ENCODE measurements at places on chromosomes 7 and 10. TPM values are rescaled to one million over a fixed set of nuclear protein-coding genes. Genes with fewer than 3 reads are reported as not detected.

Gene NEUROG3
- total RNA-seq, result not detected

Gene SPDYE5
- not detected for total RNA-seq

Gene PGAM2
- total RNA-seq, result not detected

Gene SPAM1
- total RNA-seq, result not detected

Gene PRRT4
- total RNA-seq, result not detected

Gene ATOH7
- not detected for total RNA-seq

Gene RTKN2
- 0.09 TPM for total RNA-seq

Gene SPDYE1
- not detected for total RNA-seq

Gene CNTNAP2
- 0.18 TPM for total RNA-seq

Gene HELLS
- total RNA-seq, result 33.9 TPM

Gene ELFN1
- 1.2 TPM for total RNA-seq

Gene DPP6
- total RNA-seq, result not detected

Gene LRIT1
- total RNA-seq, result not detected

Gene CYP26C1
- total RNA-seq, result 0.47 TPM

Gene LRRC17
- total RNA-seq, result 20.7 TPM

Gene PIK3CG
- 7.2 TPM for total RNA-seq

Gene CLDN4
- total RNA-seq, result under 0.01 TPM

Gene IFIT1B
- not detected for total RNA-seq

Gene SYT15B
- not detected for total RNA-seq

Gene SAP25
- total RNA-seq, result not detected

Gene AKR1C4
- total RNA-seq, result not detected

Gene LLCFC1
- not detected for total RNA-seq

Gene PLA2G12B
- not detected for total RNA-seq

Gene TLX1
- total RNA-seq, result not detected

Gene STAG3
- 0.09 TPM for total RNA-seq

Gene FAM131B
- total RNA-seq, result 1.4 TPM

Gene HHEX
- total RNA-seq, result 32.8 TPM

Gene VSIR
- total RNA-seq, result 8.3 TPM

Gene WNT8B
- total RNA-seq, result not detected

Gene TSPAN12
- total RNA-seq, result 10.7 TPM

Gene MYO1G
- total RNA-seq, result under 0.01 TPM

Gene FEZF1
- not detected for total RNA-seq

Gene LRRC18
- total RNA-seq, result not detected

Gene ACBD7
- total RNA-seq, result 1.4 TPM

Gene TACC2
- 10.5 TPM for total RNA-seq

Gene HECTD2
- total RNA-seq, result 5.5 TPM

Gene CPA4
- 0.27 TPM for total RNA-seq

Gene INPP5A
- 27.1 TPM for total RNA-seq

Gene PRR15
- total RNA-seq, result 0.45 TPM

Gene POMZP3
- total RNA-seq, result 3.2 TPM

Gene UNC5B
- total RNA-seq, result 23.7 TPM

Gene MUC3A
- under 0.01 TPM for total RNA-seq

Gene TAS2R4
- 0.90 TPM for total RNA-seq

Gene ADK
- 35.0 TPM for total RNA-seq

Gene OGDHL
- 0.99 TPM for total RNA-seq

Gene MINPP1
- total RNA-seq, result 25.1 TPM

Gene ATP5F1C
- total RNA-seq, result 260 TPM

Gene EMX2
- under 0.01 TPM for total RNA-seq

Gene CCDC186
- total RNA-seq, result 13.0 TPM

Gene CDCA7L
- 130 TPM for total RNA-seq

Gene SUN3
- not detected for total RNA-seq

Gene ASZ1
- total RNA-seq, result not detected
